ENCODE measurements at places on chromosomes 1 and 21.

GRCh38 chr1:52707927-52708655, 9.9 kb upstream of the COA7 start:
- DNase-seq, result no peak

GRCh38 chr1:117527566-117528102, 78.2 kb upstream of the TENT5C start:
- no peak for DNase-seq

DNA sequence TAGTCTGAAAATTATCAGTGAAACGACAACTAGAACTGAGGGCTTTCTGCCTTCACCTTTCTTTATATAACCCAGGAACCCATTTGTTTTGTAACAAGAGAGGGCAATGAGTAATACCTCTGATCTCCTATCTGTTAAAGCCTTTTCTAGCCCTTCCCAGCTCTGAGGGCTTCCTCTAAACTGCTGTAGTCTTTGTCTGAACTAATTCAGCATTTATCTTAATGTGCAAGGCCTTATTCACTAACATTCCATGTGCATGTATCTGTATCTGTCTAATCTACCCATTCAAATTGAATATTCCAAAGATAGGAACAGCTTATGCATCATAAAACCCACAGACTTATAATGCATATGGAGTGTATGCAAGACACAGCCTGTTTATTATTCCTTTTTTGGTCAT, 167.1 kb downstream of the LYPLAL1 start:
- DNase-seq, result no peak

- DNase-seq, result no peak
These were observed 14.1 kb downstream of the INPP5B start for GRCh38 chr1:37932759-37933158.

DNA sequence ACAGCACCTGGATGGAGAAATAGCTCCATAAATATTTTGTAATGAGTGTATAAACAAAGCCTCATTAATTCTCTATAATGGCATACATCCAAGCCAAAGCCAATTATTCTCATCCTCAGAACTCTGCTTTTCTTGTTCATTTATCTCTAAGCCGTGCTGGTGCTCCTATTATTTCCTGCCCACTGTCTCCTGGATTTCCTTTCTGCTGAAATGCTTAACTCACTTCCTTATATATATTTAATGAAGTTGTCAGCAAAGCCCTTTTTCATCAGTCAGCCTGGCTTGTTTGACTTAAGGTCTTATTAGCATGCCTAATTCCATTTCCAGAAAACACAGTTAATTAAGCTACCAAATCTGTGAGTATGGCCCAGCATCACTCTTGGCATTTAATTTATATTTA, 93.4 kb downstream of the SLC25A24 start:
- no peak for DNase-seq

GRCh38 chr21:46559291-46559983, 45.4 kb downstream of the S100B start:
- no peak for DNase-seq

DNA sequence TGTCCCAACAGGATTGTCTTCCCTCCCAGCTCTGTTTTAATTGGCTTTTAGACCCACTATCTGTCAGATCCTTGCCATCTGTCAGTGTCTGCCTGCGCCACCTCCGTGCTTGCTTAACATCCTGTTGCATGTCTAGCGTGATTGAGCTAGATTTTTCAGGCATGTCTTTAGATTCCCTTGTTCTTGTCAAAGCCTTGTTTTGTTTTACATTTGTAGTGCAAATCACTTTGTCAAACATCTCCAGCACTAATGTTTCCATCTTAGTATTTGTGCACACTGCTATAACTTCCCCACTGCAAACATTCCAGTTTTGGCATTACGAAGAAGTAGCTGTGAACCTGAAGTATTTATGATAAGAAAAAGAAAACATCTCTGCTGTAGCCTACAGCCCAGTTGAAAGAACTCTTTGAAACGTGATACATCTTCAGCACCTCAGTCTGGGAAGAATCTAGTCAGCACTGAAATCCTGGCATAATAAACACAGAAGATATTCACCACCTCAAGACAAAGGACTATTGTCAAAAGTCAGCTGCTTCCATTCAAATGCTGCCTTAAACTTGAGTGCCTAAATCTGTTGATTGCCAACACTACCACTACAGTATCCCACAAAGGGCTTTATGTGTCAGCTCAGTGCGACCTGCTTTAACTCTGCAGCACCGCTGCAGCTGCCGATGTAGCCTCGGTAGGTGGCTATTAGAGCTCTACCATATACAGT, 105.0 kb downstream of the FNBP1L start:
- peak; percentile 27 for DNase-seq

DNA sequence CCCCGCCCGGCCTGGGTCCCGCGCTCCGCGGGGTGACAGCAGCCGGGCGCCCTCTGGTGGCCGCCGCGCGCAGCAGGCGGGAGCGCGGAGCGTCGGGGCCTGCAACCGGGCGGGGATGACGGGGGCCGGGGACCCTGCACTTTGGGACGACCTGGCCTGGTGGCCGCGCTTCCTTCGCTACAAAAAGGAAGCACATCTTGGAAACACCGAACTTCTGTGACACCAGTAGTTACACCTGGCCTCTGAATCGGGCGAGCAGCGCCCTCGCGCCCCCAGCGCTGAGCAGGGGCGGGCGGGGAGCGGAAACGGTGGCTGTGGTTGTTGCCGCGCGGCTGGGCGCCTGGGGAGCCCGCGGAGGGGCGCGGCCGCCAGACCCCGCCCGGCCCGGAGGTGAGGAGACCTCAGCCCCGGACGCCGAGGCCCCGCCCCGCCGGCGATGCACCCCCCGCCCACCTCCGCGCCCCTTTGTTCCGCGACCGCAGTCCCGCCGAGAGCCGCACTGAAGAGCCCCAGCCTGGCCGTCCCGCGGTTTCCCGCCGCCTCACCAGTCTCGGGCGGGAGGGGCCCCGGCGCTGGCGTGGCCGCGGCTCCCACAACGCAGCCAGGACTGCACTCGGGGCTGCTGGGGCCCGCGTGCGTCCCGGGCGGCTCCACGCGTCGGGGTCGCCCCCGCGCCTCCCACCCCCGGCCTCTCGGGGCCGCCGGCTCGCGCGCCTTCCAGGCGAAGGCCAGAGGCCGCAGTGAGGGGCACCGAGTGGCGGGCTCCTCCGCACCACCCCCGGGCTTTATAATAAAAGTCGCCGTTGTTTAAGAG, 59.3 kb downstream of the H3-3A start:
- DNase-seq, result peak; percentile 49

DNA sequence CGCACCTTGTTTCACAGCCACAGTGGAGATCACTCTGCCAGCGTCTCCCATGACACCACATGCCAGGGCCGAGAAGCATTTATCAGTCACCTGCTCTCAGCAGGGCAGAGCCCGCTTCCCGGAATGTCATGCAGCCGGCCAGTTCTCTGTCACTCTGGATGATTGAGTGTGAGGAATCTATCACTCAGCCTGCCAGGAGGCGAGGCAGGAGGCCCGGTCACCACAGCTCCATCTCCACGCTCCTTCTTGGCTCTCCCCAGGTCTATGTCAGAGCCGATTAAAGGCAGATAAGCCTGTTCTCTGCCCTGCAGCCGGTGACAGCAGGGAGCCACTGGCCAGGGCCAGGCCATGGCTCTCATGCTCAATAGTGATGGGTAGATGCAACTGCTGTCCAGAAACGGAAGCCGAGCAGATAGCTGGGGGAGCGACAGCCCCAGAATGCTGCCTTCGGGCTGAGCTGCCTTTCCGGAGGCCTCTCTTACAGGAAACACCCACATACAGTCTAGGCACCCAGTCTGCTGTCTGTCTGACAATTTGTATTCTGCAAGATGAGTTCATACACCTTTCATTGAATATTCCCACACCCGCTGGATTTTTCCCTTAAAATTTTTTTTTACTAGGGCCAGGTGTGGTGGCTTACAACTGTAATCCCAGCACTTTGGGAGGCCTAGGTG, 64.1 kb downstream of the ACTL8 start:
- peak; percentile 22 for DNase-seq

GRCh38 chr1:167824163-167824794, 89.7 kb downstream of the ADCY10 start:
- peak; percentile 49 for DNase-seq

GRCh38 chr1:38908821-38909220, 27.4 kb upstream of the GJA9 start:
- no peak for DNase-seq

GRCh38 chr1:150235294-150235851, 539 bp downstream of the ANP32E start:
- DNase-seq, result no peak

DNA sequence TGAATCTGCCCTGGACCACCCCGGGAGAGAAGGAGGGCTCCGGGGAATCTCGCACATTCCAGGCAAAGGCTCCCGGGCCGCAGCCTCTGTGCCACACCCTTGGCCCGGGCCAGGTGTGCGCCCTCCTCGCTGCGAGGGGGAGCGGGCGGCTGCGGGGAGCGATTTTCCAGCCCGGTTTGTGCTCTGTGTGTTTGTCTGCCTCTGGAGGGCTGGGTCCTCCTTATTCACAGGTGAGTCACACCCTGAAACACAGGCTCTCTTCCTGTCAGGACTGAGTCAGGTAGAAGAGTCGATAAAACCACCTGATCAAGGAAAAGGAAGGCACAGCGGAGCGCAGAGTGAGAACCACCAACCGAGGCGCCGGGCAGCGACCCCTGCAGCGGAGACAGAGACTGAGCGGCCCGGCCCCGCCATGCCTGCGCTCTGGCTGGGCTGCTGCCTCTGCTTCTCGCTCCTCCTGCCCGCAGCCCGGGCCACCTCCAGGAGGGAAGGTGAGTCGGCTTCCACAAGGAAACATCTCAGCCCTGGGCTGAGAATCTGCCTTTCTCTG, at the start of gene LAMC2:
TSS of gene LAMC2 (plus strand) at position 324 of the 550 bp plus-strand sequence. CDS start at position 413, 89 bp downstream.
- no peak for DNase-seq

GRCh38 chr1:20376880-20377494, 86.3 kb downstream of the VWA5B1 start:
- peak; percentile 15 for DNase-seq

GRCh38 chr1:236065509-236066005, 667 bp upstream of the NID1 start:
- DNase-seq, result no peak

- DNase-seq, result no peak
These were observed 15.9 kb downstream of the S100A10 start for GRCh38 chr1:151977662-151978230.

GRCh38 chr21:25903607-25904006, 168.8 kb downstream of the GABPA start:
- no peak for DNase-seq

GRCh38 chr1:222421380-222421779, 126.5 kb downstream of the HHIPL2 start:
- DNase-seq, result no peak

- DNase-seq, result no peak
These were observed 2.4 kb downstream of the PTPN14 start for GRCh38 chr1:214548988-214549387.

DNA sequence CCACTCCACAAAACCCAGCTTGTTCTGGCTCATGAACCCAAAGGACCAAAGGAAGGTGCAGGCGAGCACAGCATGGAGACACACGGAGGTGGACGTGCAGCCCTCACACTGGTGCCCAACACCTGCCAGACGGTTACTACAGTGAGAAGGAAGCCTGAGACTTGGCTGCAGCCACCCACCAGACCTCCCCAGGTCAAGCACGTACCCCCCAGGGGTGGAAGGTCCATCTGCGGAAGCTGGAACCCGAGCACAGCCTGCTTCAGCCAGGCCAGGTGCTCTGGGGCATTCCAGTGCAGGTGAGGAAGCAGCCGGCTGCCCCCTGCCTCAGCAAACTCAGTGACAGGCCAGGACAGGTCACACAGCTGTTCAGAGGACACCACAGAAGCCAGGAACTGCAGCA, 16.0 kb upstream of the LSS start:
- DNase-seq, result no peak

DNA sequence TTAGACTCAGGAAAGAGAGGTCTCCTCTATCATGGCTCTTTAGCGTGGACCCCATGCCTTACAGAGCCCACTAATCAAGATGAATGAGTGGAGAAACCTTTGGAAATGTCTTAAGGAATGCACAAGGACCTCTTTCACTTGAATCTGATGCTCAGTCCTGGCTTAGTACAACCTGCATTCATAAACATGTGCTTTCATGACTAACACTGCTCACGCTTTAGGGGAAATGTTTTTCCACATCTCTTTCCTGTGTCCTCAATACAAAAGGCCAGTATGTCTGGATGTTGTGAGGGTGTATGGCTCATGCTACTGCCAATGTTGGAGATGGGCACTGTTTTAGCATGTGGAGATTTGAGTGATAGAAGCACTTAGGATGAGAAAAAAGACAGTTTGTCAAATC, 14.2 kb upstream of the GNG12 start:
- no peak for DNase-seq

- DNase-seq, result no peak
These were observed 239.4 kb downstream of the BACH1 start for GRCh38 chr21:29538115-29538514.

DNA sequence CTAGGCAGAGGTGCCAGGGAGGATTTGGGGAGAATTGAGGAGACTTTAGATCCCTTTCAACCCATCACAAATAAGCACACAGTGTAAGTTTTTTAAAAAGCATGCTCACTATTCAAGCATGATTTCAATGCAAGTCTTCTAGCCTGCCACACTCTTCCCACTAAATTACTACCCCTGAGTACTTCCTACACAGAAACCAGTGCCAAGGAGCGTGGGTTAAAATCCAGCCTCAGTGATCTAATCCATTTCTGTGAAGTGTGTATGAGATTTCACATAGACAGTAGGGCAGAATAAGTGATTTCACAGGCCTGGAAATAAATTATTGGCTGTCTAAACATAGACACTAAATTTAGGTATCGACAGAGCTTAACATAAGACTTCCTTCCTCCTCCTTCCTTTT, 142.9 kb upstream of the ATP1B1 start:
- DNase-seq, result no peak

GRCh38 chr1:147892731-147893214, 9.8 kb upstream of the GJA8 start:
- DNase-seq, result peak; percentile 52

DNA sequence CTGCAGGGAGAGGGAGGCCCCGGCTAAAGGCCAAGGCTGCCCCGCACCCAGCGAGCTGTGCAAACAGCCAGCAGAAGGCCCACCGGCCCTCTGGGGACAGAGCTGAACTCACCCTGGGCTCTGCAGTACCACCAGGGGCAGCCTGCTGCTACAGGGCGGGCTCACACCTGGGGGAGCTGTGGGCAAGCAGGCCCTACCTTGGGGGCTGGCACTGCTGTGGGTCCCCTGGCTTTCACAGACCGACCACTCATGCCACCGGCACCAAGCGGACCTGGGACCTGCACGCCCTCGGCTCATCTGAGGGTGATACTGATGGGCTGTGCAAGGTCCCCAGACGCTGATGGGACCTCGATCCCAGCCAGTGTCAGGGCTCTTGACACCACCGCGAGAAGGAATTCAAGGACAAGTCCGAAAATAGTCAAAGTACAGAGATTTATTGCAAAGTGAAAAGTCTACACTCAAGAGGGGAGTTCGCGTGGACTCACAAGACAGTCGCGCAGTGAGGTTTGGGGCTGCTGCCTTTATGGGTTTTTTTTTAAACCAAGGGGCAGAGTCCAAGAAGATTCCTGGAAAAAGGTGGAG, 61.0 kb upstream of the ADARB1 start:
- DNase-seq, result no peak

- no peak for DNase-seq
These were observed 56.8 kb downstream of the MTR start for GRCh38 chr1:236851871-236852270.

GRCh38 chr1:238312969-238313368, 422.2 kb upstream of the ZP4 start:
- DNase-seq, result no peak

GRCh38 chr1:47031585-47031984, 8.1 kb downstream of the CYP4X1 start:
- no peak for DNase-seq
